ENCODE measurements at places on chromosomes 11 and 22. TPM values are rescaled to one million over a fixed set of nuclear protein-coding genes. Genes with fewer than 3 reads are reported as not detected.

OR10AG1 gene
- polyA plus RNA-seq = not detected

C11orf91 gene
- polyA plus RNA-seq = not detected

C1QTNF5 gene
- polyA plus RNA-seq = 30.3 TPM

ADORA2A gene
- polyA plus RNA-seq = 2.9 TPM

MPZL2 gene
- 35.4 TPM for polyA plus RNA-seq

IRAG1 gene
- polyA plus RNA-seq = 12.7 TPM

SPA17 gene
- polyA plus RNA-seq = 14.4 TPM

KIRREL3 gene
- polyA plus RNA-seq = not detected

CCDC87 gene
- 0.05 TPM for polyA plus RNA-seq

THOC5 gene
- polyA plus RNA-seq = 21.8 TPM

TPP1 gene
- 26.1 TPM for polyA plus RNA-seq

UBQLNL gene
- polyA plus RNA-seq = 0.80 TPM
